ENCODE measurements at places on chromosomes 11 and 22.

GRCh38 chr11:94455861-94456260, 37.8 kb downstream of the MRE11 start:
- DNase-seq: no peak

DNA sequence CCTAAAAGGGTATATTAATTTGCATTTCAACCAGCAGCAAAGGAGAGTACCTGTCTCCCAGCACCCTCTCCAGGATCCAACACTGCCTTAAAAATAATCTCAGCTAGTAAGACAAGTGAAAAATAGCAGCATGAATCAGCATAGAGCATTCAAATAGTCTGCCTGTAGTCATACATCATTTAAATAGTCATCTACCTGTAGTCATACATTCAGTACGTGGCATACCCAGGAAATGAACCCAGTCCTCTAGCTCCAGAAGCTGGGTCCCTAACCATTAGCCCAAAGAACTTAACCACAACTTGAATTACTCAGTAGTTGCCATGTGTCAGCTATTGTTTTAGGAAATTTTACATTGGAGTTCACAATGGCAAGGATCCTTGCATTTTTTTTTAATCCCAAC, 9.3 kb downstream of the TENM4 start:
- no peak for DNase-seq

GRCh38 chr22:19879992-19880785, 25.5 kb upstream of the GNB1L start:
- DNase-seq: no peak

GRCh38 chr11:133123796-133124195, 408.5 kb downstream of the OPCML start:
- DNase-seq: no peak

DNA sequence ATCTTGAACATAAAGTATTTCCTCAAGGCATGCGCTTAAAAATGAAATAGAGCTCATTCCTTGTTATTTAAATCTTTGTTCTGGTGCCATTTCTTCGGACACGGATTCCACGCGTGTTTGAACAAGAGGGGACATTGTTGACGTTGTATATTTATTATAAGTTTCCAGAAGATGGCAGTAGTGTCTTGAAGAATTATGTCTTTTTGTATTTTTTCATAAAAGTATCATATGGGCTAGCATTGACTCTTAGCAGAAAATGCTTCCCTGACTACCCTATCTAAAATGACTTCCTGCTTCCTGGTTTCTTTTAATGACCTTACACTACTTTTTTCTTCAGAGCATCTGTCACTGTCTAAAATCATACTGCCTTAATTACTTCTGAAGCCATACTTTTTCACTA, 20.4 kb downstream of the BIRC2 start:
- no peak for DNase-seq

- DNase-seq: no peak
Observed at GRCh38 chr11:103947546-103947919, 88.9 kb upstream of the DDI1 start.

DNA sequence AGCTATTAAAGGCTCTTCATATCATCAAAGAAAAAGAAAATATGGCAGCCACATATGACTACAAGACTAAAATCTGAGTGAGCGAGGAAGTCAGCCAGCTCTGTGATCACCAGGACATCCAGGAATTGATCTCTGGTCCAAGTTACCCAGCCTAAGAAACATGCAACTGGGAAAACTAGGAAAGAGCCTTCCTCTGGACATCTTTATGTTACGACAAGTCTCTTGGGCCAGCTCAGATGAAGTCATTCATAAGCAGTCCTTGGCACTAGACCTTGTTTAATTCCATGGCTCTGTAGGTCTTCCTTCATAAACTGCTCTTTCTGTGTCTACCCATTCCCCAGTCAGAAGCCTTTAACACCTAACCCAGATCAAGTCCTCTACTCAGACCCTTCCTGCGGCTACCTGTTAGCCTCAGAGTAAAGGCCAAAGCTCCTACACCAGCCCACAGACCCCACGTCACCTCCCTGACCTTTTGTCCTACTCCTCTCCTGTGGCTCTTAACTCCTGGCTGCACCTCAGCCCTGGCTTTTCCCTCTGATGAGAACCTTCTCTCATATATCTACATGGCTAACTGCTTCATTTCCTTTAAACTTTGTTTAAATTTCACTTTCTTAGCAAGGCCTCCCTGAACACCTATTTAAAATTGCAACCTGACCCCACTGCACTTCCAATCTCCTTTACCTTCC, 134.0 kb downstream of the KIF18A start:
- no peak for DNase-seq

- peak; percentile 72 for DNase-seq
Observed at GRCh38 chr11:116851626-116852025, 14.2 kb upstream of the APOA1 start.

DNA sequence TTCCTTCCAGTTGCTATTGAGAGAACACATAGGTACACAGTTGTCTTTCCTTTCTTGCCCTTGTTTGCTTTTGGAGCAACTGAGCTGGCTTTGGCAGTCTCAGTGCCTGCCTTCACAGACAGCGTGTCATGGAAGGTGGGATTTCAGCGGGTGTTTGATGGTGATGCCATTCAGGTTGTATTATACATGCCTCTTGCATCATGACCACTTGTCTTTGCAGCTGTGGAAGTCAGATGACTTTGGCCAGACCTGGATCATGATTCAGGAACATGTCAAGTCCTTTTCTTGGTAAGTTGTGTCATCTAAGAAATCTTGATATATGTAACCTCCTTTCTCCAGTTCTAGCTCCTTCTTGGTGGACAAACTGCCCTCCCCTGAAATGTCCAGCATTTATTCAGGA, 37.1 kb upstream of the SORL1-AS1 start:
- DNase-seq: no peak

- no peak for DNase-seq
Observed at GRCh38 chr22:20434264-20434751, 3.3 kb downstream of the SCARF2 start.

DNA sequence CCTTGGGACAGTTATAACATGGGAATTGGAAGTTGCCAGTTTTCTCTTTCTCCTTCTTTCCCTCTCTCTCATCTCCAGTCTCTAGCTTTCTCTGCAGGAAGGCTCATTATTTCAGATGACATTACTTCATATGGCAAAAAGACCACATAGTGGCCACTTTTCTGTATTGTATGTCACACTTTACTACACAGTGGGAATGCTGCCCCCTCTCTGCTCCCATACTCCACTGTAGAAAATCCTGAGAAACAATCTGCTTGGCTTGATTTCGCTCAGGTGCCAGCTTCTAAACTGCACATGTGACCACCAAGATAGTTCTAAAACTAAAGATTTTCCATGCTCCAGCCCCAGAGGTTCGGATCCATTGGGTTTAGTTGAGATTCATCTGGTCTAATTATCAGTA, 860.7 kb upstream of the CCDC90B start:
- no peak for DNase-seq

DNA sequence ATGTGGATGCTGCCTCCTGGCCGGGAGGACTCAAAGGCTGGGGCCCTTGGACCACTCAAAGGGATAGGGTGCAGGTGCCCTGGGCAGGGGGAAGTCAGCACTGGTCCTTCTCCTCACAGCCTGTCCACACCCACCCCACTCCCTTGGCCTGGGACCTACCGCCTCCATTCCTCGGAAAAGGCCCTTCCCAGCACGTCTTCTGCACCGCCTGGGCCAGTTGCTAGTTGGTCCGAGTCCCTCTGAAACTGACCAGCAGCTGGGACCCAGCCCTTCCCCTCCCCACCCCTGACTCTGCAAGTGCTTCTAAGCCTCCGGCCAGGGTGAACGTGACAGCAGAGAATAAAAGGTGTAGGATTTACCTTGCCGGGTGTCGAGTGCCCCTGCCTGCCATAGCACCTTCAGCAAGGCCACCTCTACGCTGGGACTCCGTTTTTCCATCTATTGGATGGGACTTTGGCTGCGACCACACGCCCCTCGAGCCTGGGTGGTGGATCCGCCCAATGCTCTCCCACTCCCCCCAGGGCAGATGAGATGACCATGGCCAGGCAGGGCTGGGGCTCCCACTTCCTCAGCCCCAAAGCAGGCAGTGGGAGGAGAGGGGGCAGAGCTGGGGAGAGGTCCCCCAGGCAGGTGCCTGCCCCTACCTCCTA, 37.3 kb downstream of the OSBPL5 start:
- DNase-seq: no peak

DNA sequence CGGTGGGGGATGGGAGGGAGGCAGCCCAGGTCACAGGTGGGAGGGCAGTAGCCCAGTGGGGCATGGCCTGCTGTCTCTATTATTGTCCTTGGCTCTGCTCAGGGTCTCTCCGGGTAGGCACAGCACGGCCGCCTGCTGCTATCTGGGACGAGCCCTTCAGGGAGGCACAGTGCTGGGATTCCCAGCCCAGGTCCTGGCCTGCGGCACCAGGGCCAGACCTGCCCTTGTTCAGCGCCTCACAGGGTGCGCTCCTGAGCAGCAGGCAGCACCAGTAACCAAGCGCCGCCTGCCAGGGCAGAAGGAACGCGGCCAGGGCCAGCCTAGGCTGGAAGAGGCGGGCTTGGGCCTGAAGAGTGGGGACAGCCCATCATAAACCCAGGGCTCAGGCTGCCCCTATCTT, 151.0 kb downstream of the MPPED1 start:
- no peak for DNase-seq

DNA sequence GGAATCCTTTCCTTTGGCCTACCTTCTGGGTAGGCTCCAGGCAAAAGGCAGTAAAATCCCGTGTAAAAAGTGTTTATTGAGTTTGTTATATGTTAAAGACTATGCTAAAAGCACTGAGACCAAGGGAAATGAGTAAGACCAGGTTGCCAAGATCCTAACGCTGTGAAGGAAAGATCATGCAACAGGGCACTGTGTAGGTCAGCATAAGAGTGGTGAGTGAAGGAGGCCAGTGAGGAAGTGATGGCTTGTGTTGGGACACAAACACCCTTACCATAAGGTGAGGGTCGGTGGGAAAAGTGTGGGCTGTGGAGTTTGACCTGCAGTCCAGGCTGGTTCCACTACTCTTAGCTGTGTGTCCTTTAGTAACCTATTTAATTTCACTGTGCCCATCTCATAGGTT, 202.1 kb downstream of the DBX1 start:
- DNase-seq: no peak

DNA sequence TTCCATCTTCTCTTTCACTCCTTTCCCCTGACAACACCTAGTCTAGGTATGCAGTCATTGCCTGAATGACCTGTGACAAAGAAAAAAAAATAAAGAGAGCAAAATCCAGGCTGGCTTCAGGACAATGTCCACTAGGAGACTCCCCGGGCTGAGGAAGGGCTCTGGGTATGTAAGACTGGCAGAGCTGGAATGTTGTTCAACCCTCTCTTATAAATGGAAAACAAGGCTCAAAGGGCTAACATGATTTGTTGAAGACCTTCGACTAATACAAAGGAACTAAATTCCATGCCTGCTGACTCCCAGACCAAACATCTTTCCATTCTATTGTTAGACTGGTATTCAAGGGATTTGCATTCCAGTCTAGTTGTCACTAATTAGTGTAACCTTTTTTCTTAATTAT, 122.2 kb downstream of the ARL14EP start:
- no peak for DNase-seq

- DNase-seq: no peak
Observed at GRCh38 chr11:117924631-117925170, 4.5 kb downstream of the TMPRSS13 start.

DNA sequence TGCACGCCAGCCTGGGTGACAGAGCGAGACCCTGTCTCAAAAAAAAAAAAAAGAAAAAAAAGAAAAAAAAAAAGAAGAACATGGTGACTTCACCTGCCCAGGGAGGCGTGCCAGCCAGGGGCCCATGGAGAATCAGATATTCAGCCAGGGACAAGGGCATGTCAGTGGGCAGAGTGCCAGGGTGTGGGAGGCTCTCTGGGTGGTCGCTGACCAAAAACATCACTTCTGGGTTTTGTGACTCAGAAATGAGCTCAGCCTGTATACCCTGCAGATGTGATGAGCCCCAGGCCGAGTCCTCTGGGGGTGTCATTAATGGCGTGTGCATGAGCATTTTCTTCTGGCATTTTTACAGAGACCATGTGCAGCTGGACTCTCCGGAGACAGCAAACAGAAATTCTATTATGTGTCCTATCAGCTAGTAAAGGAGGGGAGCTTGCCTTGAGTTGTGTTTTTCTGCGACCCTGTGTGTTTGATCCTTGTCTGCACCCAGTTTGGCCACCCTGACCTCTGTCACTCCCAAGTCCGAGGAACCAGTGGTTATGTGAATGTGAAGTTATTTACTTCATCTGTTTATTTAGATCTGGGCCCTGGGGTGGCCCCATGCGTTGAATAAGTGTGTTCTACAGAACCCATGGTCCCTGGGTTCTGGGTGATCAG, 53.6 kb downstream of the BCR start:
- no peak for DNase-seq

DNA sequence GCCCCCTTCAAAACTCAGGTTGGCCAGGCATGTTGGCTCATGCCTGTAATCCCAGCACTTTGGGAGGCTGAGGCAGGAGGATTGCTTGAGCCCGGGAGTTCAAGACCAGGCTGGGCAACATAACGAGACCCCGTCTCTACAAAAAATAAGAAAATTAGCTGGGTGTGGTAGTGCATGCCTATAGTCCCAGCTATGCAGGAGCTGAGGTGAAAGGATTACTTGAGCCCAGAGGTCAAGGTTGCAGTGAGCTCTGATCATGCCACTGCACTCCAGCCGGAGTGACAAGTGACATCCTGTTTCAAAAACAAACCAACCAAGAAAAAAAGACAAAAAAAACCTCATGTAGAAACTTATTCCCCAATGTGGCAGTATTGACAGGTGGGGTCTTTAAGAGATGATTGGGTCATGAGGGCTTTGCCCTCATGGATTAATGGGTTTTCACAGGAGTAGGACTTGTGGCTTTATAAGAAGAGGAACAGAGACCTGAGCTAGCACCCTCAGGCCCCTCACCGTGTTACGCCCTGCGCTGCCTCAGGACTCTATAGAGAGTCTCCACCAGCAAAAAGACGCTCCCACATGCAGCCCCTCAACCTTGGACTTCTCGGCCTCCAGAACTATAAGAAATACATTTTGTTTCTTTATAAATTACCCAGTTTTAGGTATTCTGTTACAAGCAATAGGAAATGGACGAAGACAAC, 22.3 kb downstream of the LAYN start:
- DNase-seq: no peak

DNA sequence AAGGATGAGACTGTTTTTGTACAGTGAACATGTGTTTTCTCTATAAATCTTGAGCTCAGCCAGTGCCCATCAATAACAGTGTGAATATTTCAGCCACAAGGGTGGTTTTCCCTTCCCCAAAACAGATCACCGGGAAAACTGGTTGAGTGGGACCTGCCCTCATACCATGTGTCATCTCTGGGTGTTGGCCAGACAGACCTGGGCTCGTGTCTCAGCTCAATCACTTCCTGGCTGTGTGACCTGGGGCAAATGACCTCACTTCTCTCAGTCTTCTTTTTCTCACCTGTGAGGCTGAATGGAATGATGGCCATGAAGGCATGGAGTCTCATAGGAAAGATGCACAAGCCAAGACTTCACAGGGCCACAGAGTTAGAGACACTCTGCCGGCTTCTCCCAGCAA, 74.7 kb downstream of the COMMD9 start:
- no peak for DNase-seq

GRCh38 chr11:126518071-126518971, 162.8 kb downstream of the ST3GAL4 start:
- DNase-seq: no peak
